ENCODE measurements at places on chromosomes 4 and X.

GRCh38 chrX:9298221-9298620 is 166.6 kb upstream of the TBL1X start:
- DNase-seq, result no peak

DNA sequence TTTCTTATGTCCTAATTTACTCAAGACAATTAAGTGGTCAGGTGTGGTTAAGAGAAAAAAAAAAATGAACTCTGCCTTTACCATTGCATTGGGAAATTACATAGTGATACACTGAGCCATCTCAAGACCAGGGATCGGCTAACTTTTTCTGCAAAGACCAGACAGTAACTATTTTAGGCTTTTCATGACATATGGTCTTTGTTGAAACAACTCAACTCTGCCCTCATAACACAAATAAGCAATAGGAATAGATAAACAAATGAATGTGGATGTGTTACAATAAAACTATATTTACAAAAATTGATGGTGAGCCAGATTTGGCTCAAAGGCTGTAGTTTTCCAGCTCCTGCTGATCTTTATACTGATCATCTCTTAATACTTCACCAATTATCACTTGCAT is 632.6 kb upstream of the INTU start:
- peak; percentile 9 for DNase-seq

- no peak for DNase-seq
These were observed 43.7 kb downstream of the PSAPL1 start for GRCh38 chr4:7390906-7391636.

DNA sequence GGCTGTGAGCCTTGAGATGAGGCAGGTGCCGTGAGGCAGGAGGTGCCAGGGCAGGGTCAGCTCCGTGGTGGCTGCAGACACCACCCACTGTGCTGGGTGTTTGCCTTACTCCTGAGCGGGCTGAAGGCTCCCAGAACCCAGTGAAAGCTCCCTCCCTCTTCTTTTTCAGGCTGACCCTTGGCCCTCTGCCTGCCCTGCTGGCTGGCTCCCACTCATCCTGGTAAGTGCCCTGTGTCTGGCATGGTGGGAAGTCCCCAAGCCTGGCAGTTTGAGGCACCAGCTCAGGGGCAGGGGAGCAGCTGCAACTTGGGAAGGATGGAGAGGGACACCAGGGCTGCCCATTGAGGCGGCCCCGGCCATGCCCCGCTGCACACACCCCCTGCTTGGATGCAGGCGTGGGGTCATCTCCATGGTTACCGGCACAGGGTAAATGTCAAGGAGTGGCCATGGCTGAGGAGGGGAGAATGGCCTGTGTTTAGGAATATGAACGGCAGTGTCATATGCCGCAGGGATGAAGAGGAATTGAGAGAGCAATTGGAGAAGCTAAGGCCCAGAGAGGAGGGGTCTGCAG is 16.8 kb downstream of the SH3BP2 start:
- no peak for DNase-seq

DNA sequence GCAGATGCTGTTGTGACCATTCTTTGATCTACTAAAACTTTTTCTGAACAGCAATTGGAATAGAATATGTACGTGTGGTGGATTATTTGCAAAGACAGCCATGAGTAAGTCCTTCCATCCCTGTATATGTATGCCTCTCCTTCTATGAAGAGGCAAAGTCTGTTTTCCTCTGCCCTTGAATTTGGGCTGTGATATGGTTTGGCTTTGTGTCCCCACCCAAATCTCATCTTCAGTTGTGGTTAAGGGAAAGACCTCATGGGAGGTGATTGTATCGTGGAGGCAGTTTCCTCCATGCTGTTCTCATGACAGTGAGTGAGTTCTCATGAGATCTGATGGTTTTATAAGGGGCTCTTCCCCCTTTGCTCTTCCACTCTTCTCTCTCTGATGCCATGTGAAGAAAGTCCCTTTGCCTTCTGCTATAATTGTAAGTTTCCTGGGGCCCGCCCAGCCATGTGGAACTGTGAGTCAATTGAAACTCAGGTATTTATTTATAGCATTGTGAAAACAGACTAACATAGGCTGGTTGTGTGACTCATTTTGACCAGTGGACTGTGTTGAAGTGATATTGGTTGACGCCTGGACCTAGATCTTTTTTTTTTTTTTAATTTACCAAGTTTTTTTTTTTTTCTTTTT is 108.3 kb upstream of the CAMK2D start:
- DNase-seq, result peak; percentile 68

GRCh38 chr4:2592572-2592971 is 56.1 kb downstream of the FAM193A start:
- DNase-seq, result no peak

Data from EH (cell line).